Activated CD4-positive, alpha-beta T cell treated with anti-CD3 and anti-CD28 coated beads for 24 hours (primary cell): ENCODE measurements at places on chromosomes 2 and 18.

DNA sequence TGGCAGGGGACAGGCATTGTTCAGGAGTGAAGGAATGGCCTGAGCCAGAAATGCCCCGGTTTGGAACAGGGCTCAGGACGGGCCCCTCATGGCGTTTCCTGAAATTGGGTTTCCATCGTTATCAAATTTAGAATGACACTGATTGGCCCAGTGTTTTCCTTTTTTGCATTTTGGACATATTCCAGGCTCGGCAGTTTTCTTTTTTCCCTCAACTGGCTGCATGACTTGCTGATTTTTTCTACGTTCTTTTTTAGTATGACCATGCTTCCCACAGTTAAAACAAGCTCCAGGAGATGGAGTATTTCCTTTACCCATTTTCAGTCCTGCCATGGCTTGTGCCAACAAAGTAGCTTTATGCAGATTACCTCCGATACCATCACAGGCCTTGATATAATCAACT lies 20.4 kb upstream of the LYG2 start:
- DNase-seq = no peak

DNA sequence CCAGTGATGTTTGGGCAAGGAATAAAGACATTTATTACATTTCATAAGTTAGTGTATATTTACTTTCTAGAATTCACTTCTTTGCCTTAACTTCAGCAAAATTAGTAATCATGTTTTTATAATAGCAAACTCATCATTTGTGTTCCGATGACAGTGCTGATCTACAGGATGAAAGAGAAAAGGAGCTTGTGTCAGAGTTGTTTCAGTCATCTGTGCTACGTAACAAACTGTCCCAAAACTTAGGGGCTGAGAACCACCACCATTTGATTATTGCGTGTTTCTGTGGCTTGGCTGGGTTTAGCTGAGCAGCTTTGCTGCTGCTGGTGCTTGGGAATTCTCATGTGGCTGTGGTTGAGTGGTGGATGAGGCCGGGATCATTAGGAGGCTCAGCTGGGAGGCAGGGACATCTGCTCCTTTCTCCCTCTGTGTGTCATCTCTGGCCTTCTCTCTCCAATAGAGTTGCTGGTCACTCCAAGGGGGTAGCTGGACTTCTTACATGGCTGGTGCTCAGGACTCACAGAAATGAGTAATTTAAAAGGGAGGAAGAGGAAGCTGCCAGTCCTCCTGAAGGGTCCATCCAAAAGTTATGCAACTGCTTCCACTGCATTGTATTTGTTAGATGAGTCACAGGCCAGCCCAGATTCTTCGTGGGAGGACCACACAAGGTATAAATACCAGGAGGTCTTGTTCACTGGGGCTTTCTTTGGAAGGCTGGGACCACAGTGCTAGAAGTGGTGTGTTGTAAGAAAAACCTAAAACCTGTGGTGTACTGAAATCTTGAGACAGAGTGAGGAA lies 43.4 kb upstream of the HAAO start:
- no peak for DNase-seq

DNA sequence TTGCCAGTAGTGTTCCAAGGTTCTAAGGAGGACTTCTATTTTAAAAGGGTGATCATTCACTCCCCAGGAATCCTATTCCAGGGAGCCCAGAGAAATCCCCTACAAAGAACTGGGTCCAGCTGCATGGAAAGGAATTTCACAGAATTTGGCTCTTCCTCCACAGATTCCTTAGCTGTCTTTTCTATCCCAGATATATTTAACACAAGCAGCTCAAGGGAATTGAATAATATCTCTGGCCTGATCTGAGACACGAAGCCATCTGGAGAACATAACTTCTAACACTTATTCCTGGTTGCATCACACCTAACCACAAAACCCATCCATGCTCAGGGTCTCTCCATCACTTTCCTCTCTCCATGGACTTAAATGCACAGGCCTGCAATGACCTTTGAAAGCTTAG lies 306.7 kb upstream of the ACVR2A start:
- no peak for DNase-seq

DNA sequence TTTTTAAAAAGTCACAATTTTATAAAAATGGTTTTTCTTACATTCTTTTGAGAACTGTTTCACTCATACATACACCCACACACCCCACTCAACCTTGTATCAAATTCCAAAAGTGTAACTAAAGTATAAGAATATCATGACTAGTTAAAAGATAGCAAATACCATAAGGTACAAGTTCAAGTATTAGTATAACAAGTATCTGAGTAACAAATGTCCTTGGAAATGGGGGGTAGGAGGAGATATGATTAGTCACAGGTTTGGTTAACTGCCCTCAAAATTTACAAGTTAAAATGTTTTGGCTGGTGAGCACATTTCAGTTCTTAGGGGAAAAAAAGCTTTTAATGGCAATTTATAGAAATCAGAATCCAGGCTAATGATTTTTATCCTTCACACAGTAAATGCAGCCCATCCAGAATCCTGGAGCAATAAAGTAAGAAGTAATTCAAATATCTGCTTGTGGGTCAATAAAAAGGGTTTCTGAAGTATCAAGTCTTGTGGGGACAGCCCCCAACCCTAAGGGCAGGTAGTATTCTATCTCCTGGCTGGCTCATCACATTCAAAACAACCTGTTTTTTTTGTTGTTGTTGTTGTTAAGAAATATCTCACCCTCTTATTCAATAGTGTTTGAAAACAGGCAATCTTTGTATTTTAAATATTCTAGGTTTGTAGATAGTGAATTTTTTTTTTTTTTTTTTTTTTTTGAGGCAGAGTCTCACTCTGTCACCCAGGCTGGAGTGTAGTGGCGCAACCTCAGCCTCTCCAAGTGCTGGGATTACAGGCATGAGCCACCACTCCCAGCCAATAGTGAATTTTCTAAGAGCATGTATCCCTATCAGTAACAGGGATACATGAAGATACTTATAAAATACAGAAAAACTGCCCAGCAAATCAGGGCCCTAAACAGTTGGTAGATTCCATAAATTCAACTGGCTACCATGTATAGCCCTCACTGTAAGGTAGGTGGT lies 14.5 kb downstream of the IAH1 start:
- no peak for DNase-seq

- no peak for DNase-seq
These were observed 1441.6 kb downstream of the SUCLG1 start for GRCh38 chr2:83017366-83018090.

- DNase-seq = no peak
These were observed 50.4 kb upstream of the FZD5 start for GRCh38 chr2:207819839-207820784.

GRCh38 chr2:85400023-85400422 lies 10.1 kb downstream of the CAPG start:
- DNase-seq = no peak

DNA sequence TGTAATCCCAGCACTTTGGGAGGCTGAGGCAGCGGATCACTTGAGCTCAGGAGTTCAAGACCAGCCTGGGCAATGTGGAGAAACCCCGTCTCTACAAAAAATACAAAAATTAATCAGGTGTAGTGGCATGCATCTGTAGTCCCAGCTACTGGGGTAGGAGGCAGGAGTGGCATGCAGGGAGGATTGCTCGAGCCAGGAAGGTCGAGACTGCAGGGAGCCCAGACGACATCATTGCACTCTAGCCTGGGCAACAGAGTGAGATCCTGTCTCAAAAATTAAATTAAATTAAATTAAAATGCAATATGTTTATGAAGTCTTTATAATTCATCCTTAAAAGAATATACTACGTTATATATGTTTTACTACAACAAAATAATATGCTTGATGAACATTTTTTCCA lies 38.1 kb downstream of the CHN1 start:
- DNase-seq = no peak

DNA sequence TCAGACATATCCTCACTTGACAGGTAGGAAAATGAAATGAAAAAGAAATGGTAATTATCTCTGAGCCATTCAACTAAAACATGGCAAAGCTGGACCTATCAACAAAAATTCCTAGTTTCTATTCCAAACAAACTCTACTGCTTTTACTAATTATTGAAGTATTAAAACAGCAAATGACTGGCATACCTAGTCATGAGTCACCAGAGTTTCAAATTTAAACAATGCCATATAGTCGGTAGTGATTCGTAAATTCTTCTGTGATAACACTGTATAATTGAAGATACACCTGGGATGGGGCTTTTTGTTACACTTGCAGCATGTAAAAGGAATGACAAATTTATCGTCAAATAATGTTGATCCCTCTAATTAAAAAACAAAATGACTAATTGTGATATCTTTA lies 153.1 kb upstream of the THUMPD2 start:
- DNase-seq = no peak

DNA sequence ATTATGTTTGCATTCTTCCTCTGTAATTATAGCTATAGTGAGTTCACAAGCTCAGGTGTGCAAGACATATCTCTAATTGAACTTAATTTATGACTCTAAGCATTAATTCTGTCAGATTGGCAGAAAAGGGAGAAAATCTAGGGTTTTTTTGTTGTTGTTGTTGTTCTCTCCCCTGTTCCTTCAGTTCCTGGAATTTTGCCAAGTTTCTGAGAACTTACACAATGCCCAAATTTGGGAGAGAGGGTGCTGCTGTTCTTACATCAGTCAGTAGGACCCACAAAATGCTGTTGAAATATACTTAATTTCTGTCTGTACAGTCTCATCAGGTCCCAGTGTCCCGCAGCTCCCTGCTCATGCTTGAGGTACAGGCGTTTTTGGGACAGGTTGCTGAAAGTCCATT lies 221.8 kb upstream of the RBMS1 start:
- no peak for DNase-seq
